Immature natural killer cell (primary cell): ENCODE measurements at places on chromosomes 7 and 10.

- DNase-seq: no peak
Observed at GRCh38 chr10:64067009-64067606, 545.9 kb downstream of the REEP3 start.

- no peak for DNase-seq
Observed at GRCh38 chr7:2754912-2755311, 66.9 kb downstream of the AMZ1 start.

DNA sequence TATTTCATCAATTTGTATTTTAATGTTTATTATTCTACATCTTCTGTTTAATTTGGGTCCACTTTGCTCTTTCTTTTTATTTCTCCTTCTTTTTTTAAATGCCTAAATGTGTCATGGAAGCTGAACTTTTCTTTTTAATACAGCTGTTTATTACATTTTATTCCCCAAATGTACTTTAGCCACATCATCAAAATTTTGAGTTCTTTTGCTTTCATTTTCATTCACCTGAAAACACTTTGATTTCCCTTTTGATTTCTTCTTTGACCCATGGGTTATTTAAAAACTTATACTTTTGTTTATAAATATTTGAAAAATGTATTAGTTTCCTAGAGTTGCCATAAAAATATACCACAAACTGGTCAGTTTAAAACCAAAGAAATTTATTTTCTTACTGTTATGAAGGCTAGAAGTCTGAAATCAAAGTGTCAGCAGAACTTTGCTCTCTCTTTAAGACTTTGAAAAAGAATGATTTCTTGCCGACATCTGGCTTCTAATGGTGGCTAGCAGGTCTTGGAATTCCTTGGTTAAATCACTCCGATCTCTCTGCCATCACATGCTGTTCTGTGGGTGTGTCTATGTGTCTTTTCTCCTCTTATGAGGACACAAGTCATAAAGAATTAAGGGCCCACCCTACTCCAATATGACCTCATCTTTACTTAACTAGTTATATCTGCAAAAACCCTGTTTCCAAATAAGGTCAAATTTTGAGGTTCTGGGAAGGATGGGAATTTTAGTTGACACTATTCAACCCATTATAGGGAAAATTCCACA is 225.5 kb downstream of the ANKRD7 start:
- no peak for DNase-seq

GRCh38 chr7:142760071-142760642 is 10.6 kb upstream of the PRSS2 start:
- no peak for DNase-seq

DNA sequence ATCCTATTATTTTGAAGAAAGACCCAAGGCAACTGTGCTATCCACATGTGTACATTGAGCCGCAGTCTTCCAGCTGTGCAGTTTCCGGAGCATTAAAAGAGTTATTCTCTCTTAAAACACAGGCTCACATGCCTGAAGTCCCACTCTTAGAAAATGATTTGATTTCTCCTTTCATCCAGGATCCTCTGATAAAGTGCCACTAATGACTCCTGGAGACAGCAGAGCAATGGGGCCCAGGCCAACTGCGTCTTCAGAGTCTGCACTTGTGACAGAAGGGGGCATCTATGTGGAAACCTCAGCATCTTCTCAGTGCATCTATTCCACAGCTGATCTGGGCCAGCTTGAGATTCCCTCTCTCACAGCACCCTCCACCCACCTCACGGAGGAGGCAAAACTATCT is 482.1 kb upstream of the AKR1E2 start:
- no peak for DNase-seq

DNA sequence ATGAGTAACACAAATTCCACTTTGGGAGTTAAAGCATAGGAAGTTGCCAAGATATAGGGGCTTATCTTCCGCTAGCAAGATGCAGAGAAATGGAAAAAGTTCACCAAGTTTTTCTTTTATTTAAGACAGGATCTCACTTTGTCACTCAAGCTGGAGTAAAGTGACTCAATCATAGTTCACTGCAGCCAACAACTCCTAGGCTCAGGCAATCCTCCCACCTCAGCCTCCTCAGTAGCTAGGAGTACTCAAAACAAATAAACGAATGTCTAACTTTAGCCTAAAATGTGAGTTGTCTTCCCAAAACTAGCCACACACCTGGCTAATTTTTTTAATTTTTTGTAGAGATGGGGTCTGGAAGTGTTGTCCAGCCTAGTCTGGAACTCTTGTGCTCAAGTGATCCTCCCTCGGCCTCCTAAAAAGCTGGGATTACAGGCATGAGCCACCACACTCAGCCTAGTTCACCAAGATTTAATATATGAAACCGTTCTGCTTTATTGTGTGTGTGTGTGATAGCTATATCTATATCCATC is 9.9 kb downstream of the VIM start:
- DNase-seq: no peak

- no peak for DNase-seq
Observed at GRCh38 chr10:130038611-130039109, 72.0 kb downstream of the C10orf143 start.

- no peak for DNase-seq
Observed at GRCh38 chr10:1556496-1556895, 180.8 kb downstream of the ADARB2 start.

GRCh38 chr10:113945687-113946085 is 91.2 kb downstream of the NHLRC2 start:
- no peak for DNase-seq

DNA sequence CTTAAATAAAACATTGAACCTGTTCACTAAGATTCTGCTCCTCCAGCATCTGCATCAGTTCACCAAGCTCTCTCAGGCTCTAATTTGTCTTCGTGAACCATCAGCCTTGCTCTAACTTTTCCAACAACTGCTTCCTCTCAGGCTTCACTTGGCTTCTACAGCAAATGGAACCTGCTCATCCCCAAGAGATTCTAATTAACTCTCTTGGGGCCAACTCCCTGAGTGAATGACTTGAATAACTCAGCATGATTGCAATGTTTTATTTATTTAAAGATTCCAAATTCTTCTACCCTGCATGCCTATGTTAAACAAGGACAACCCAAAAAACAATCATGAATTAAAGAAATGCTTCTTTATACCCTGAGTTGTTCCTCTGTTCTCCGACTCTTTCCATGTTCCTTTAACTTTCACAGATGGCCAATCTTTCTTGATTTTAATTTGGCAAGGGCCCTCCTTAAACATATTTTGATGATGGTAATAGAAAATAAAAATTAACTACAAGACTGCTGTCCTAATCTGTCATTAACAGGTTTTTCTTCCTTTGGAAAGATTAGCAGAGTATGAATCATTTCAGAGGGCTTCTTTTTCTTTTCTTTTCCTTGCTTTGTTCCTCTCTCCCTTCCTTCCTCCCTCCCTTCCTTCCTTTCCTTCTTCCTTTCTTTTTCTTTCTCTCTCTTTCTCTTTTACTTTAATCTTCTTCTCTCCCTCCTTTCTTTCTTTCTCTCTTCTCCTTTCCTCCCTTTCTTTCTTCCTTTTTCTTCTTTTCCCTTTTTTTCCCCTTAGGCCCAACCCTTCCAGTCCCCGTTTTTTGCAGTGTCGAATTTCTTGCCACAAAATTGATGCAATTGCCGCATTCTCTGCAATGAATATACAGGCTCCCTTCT is 195.0 kb upstream of the RHOBTB1 start:
- no peak for DNase-seq

GRCh38 chr10:51188008-51188407 is 113.7 kb downstream of the PRKG1 start:
- no peak for DNase-seq

GRCh38 chr10:110113670-110114337 is 93.6 kb upstream of the MXI1 start:
- no peak for DNase-seq
